ENCODE measurements at places on chromosomes 5 and 9.

GRCh38 chr9:33778700-33779351 is 16.5 kb upstream of the PRSS3 start:
- peak; percentile 36 for DNase-seq

- no peak for DNase-seq
Measured at GRCh38 chr9:8822667-8823025, 1023.1 kb upstream of the DMAC1 start.

DNA sequence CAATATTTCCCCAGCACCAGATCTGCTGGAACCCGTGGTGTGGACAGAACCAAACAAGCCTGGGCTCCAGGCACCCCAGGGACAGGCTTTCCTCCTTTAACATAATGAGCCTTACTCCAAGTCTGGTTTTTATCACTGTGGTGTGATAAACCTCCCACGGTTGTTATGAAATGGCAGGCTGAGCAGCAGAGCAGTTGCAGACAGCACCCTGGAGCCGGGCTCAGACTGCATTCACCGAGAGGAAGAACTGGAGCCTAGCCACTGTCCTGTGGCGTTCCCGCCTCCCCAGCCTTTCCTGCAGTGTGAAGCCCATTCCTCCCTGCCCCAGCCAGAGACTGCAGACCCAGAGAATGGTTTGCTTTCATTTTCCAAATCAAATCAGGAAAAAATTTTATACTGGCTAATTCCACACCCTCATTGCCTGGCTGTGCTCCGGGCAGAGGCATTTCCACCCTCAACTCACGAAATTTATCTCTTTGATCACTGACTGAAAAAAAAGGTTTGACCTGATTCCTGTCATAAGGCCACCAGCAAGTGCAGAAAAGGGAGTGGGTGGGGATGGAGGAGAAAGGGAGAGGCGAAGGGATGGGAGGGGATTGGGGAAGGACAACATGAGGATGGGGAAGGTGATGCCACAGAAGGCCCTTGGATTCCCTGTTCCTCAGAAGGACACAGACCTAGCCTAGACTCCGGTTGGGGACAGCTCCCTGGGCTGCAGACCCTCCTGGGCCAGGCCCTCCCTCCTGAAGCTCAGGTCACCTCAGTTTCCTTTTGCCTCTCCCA is 18.9 kb downstream of the IPPK start:
- no peak for DNase-seq

- DNase-seq = no peak
Measured at GRCh38 chr9:36942891-36943290, 91.2 kb downstream of the PAX5 start.

DNA sequence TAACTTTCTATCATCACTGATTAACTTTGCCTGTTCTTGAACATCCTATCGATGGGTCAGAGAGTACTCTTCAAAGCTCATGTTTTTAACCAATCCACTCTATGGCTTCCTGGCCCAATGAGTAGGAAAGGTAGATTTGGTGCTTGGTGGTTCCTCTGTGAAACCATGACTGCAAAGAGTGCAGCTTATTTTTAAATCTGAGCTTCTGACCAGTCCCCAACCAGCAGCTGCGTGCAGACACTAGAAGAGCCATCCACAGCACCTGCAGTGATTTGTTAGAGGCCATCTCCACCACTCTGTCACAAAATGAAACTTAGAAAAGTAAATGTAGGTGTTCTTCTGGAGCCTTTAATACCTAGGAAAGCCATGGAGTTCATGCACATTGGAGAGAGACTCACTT is 107.3 kb upstream of the WWC1 start:
- no peak for DNase-seq

DNA sequence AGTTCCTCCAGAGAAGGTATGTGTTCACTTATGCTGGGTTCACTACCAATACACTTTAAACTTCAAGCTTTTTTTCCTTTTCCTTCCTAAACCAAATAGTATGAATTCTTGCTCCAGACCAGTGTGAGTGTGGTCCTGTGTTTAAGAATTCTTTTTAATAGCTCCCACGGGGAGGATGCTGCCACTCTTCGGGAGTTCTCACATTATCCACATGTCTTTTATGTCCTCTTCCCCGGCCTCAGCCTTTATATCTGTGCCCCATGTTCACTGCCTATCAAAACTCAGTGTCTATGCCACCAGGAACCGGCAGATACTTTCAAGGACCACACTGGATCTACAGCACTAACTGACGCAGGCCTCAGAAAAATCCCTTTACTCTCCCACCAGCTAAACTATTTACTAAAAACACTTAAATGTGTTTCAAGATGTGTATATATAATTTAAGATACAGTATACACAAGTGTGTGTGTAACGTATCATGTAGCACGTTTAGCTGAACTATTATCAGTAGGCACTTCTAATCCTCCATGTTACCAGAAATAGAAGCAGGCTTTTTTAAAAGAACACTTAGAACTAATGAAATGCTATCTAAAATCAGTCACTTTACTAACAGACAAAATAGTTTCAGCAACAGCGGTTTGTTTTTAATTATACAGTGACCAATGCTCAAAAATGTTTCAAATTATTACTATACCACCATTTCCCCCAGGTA is 88.0 kb downstream of the PLPP1 start:
- DNase-seq = no peak

- DNase-seq = no peak
Measured at GRCh38 chr5:62077387-62077786, 228.6 kb upstream of the KIF2A start.

- DNase-seq = no peak
Measured at GRCh38 chr9:36597412-36598178, 24.9 kb downstream of the MELK start.

DNA sequence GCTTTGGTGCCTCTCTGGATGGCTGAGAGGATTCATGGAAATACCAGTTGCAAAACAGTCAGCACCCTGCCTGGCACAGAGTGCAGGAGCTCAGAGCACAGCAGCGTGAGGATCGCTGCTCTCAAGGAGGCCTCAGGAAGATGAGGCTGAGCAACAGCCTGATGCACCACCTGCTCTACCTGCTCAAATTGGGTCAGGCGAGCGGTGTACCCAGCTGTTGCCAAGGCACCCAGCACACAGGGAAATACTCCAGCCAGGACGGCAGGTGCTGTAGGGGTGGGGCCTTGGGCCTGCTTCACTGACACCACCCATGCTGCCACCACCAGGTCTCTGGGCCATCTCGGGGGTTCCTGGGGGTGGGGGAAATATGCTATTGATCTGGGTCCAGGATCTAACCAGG is 4.3 kb downstream of the EEIG1 start:
- no peak for DNase-seq

GRCh38 chr5:38524022-38524421 is 32.4 kb downstream of the LIFR start:
- DNase-seq = no peak

GRCh38 chr5:171585981-171586380 is 166.5 kb downstream of the FGF18 start:
- no peak for DNase-seq

DNA sequence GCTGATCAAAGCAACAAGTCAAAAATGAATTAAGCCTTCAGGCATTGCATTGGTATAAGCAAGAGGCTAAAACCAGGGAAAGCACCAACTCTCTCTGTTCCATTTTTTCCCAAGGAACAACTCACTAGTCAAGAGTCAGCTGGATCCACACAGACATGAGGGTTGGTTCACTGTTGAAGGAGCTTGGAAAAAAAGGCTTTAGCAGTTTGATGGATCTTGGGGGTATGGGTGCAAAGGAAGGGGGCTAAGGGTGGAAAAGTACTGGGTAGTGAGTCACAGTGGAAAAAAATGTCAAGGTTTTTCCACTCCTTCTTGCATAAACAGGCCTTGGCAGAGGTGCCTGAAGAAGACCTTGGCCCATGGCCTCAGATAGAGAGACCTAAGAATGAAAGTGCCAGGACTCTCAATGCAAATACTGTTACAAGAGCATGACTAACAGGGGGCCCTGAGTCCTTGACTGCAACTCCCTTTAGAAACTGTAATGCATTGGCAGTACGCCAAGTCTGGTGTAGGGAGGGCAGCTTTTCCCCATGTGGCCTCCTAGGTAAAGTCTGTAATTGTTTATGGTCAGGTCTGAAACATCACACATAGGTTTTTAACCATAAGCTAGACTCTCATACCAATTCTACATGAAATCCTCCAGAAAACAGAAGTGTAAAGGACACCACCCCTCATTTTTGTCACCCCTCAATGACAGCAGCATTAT is 23.7 kb downstream of the ACTL7A start:
- DNase-seq = peak; percentile 31

DNA sequence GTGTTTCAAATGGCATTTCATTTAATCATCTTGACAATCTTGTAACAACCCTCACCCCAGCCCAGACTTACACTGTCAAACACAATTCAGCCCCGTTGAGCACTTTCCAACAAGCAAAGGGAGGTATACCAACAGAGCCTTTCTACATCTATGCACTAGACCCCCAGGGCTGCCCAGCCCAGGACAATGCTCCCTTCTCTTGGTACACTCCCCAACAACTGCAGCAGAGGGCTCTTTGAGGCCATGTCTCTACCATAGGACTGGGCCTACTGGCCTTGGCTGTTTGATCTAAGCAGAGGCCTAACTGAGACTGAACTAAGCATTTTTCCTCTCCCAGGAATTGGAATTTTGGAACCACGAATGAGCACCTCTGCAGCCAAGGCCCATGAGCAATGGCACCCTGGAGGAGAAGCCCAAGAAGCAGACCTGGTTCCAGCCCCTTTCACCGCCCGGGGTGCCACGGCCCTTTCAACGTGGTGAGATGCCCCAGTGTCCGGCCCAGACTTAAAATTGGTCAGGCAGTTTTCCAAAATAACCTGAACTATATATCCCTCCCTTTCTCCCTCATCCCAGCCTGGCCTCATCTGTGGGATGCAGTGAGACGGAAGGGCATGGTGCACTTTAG is 43.6 kb downstream of the B4GALT1 start:
- no peak for DNase-seq

- DNase-seq = no peak
Measured at GRCh38 chr5:79297661-79298060, 61.7 kb downstream of the JMY start.

DNA sequence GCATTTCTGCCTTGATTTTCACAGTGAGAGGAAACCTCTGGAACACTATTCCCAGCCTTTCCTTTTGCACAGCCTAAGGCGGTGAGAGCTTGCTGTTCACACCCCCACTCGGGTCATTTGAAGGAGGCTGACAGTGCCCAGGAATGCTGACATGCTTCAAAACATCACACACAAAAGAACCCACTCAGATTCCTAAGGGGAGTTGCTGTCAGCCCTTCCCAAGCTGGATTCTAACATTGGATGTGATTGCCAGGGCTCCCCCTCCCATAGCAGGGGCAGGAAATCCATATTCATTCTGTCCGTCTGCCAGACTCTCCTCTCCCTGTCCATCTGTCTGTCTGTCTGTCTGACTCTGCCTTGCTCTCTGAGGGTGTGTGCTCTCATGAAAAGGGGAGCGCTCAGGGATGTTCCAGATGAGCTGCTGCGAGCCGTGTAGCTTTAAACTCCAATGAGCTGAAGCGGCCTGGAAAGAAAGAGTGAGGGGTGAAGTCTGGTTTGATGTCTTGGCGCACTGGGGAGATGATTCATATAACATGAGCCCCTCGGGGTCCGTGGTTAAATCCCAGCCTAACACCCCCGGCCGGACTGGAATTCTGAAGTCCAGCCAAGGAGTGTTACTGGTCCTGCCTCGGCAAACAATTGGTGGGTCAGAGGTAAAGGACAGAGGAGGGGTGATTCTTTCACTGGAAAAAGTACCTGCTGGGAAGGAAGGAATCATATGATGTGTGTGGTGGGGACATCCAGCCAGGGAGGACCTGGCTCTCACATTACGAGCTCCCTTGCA is 517.0 kb downstream of the CCDC171 start:
- DNase-seq = no peak

- no peak for DNase-seq
Measured at GRCh38 chr5:92605591-92605990, 975.4 kb downstream of the NR2F1-AS1 start.

DNA sequence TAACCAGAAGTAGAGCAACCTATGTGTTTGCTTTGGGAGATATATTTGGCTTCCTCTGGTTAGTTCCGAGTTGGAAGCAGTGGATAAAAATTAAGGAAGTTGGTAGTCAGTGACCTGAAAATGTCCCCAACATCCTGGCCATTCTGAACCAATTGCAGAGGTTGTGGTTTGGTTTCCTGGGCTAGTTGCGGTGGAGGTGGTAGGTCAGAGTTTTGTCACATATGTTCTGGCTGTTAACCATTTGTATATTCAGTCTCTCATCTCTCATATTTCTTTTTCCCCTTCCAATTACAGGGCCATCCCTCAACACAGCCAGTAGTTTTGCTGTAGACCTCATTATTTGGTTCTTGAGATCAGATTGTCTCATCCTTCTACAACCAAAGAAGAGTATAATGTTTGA is 1026.9 kb downstream of the PTPRD start:
- DNase-seq = no peak

DNA sequence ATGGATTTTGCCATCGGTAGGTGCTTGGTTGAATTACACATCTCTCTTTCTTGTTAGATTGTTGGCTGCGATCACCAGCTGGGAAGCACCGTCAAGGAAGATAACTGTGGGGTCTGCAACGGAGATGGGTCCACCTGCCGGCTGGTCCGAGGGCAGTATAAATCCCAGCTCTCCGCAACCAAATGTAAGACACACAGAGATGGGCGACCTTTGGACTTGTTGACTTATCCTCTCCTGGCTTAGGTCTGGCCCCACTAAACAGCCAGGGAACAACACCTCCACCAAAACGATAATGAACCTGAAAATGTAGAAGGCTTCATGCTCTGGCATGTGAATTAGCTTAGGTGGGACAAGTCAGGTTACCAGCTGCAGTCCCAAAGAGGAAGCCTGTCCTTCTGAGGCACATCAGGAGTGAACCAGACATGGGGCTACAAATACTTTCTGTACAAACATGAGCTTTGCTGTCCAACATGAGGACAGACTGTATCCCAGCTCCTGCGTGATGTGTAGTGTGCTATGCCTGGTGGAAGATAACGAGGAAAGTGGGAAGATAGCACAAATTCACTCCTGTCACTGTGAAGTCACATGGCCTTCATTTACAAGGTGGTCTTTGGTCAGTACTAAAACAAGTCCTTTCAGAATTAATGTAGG is 148.4 kb downstream of the ADAMTSL1 start:
- no peak for DNase-seq

GRCh38 chr9:19885608-19886007 is 96.8 kb upstream of the SLC24A2 start:
- no peak for DNase-seq

DNA sequence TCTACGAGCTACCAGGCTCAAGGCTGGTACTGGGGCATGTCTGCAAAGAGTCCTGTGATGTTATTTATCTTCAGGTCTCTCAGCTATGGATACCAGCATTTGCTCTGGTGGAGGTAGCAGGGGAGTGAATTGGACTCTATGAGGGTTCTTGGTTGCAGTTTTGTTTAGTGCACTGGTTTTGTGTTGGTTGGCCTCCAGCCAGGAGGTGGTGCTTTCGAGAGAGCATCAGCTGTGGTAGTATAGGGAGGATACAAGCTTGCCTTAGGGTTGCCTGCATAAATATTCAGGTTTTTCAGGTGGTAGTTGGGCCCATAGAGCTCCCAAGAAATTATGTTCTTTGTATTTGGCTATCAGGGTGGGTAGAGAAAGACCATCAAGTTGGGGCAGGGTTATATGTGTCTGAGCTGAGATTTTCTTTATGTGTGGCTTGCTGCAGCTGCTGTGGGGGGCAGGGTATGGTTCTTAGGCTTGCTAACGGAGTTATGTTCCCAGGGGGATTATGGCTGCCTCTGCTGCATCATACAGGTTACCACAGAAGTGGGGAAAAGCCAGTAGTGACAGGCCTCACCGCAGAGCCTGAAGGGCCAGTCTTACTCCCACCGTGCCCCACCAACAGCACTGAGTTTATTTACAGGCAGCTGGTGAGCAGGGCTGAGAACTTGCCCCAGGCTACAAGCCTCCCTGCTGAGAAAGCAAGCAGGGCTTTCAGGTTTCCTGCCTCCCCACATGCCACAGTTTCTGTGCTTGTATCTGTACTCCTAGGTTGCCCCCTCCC is 9.7 kb upstream of the RIOK2 start:
- DNase-seq = no peak
